ENCODE measurements at places on chromosomes 2 and 18. TPM values are rescaled to one million over a fixed set of nuclear protein-coding genes. Genes with fewer than 3 reads are reported as not detected.

- no peak for DNase-seq
Observed at GRCh38 chr2:193845604-193846003, 1650.9 kb upstream of the TMEFF2 start.

- DNase-seq, result no peak
Observed at GRCh38 chr2:82690757-82691411, 1768.2 kb downstream of the SUCLG1 start.

DNA sequence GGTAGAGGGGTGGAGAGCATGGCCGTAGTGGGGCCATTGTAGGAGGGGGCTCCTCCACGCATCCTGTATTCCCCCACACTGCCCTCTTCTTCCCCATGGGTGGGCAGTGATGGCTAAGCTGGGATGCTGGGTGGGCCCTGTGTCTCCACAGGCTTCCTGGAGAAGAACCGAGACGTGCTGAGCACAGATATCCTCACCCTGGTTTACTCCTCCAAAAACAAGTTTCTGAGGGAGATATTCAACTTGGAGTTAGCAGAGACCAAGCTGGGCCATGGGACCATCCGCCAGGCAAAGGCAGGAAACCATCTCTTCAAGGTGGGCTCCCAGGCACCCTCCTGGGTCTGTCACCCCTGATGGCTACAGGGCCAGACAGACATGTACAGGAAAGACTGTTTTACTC is 52.8 kb downstream of the MYO7B start:
- DNase-seq, result no peak

DNA sequence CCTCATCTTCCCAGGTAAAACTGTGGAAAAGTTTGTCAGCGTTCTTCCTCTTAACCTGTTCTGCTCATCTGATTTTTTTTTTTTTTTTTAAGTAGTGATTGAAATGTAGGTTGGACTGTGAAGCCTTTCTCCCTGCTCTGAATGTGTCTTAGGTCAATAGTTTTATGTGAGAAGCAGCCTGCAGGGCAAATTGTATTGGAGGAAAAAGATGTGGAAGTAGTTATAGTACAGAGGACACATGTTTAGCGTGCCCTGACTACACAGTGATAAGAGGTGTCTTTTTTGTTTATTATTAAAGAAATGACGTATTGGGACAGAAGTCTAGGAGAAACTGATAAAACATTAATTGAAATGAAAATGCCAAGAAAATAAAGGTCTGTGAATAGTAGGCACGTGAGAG is 1.5 kb downstream of the MTA3 start:
- DNase-seq, result no peak

Gene SPRED2
- 17.4 TPM for total RNA-seq

GRCh38 chr2:224109751-224110150 is 70.7 kb upstream of the SERPINE2 start:
- DNase-seq, result no peak

GRCh38 chr2:20427931-20428526 is 18.8 kb upstream of the RHOB start:
- no peak for DNase-seq

GRCh38 chr2:37315364-37315763 is 9.3 kb downstream of the PRKD3 start:
- DNase-seq, result no peak

DNA sequence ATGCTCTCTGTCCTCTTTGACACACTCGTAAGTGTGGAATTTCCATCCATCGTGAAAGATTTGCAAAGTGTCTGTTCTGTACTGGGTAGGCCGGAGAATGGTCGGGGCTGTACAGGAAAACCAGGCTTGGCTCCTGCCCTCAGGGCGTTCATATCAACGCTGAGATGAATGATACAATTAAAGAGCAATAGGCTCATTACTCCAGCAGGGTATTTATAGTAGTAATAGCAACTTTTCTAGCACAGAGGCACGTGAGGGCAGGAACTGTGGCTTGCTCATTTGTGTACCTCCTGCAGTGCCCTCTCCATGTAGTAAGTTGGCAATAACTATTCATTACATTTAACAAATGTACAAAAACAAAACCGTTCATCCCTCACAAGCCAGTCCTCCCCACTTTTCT is 5.3 kb upstream of the NCK2 start:
- no peak for DNase-seq

- no peak for DNase-seq
Observed at GRCh38 chr18:9758624-9759075, 50.5 kb downstream of the RAB31 start.

DNA sequence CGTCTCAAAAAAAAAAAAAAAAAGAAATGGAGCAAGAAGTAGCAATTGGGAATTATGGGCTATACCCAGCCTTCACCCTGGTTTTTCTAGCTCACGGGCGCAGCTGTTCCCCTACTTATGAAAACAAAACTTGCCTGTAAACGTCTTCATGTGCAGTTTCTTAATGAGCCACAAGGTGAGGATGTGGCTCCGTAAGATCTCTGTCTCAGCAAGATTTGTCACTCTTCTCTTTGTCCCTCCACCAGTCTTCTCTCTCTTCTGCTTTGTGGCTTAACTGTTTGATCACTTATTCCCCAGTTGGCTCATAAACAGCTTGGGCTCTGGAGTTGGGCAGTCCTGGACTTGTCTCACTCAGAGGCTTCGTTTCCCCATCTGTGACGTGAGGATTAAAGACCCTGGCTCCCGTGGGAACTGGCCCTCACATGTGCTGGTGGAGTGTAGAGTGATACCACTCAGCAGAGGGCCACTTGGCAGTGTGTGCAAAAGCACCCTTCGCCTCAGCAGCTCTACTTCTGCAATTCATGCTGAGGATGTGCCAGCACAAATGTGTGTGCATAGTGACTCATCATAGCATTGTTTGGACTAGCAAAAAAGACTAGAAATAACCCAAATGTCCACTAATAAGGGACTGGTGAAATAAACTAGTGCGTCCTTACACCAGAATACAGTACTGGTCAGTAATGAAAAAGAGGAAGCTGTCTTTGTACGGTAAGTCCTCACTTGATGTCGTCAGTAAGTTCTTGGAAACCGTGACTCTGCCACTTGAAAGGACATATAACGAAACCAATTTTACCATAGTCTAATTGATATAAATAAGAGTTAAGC is 8.7 kb downstream of the CEP68 start:
- DNase-seq, result peak; percentile 95

DNA sequence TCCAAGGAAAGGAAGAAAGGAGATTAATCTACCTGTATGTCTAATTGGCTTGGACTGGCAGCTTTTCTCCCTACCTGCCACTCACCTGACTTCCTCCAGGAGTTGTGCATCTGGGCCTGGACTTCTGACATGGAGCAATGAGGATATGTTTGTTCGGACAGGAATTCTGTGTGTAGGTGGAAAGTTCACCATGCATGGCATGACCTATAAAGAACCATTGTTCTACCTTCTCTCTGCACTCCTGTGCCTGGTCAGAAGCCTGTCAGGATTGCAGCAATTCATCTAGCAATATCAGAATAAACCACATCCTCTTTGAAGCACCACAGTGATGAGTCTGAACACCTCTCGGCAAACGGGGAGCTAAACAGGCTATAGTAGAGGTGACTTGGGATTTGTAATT is 20.8 kb downstream of the CCDC85A start:
- no peak for DNase-seq

All from osteoblast (primary cell).